Tracheal epithelial cell (primary cell): ENCODE measurements at places on chromosomes 1 and 21. TPM values are rescaled to one million over a fixed set of nuclear protein-coding genes. Genes with fewer than 3 reads are reported as not detected.

Gene HSD3B1
- total RNA-seq: not detected in 2 replicates

Gene FAM110D
- total RNA-seq: under 0.01 TPM in 1 of 2 replicates, not detected in the other

Gene MEX3A
- total RNA-seq: 1.9 and 6.5 TPM in 2 replicates

Gene ZNF593OS
- total RNA-seq: not detected in 2 replicates

Gene GBP6
- 21.7 and 38.6 TPM in 2 replicates for total RNA-seq

Gene MYOM3
- total RNA-seq: 0.21 and 1.4 TPM in 2 replicates

Gene TDRD5
- under 0.01 TPM in 2 replicates for total RNA-seq

Gene OR14K1
- total RNA-seq: not detected in 2 replicates

Gene CD101
- total RNA-seq: 0.48 and 1.3 TPM in 2 replicates

Gene SLAMF7
- total RNA-seq: 1.9 and 3.4 TPM in 2 replicates

Gene MAP3K21
- total RNA-seq: 10.1 and 12.4 TPM in 2 replicates

Gene GOLPH3L
- total RNA-seq: 11.6 and 11.7 TPM in 2 replicates

Gene PRAMEF18
- total RNA-seq: not detected in 2 replicates

Gene DRAXIN
- under 0.01 TPM in 1 of 2 replicates, not detected in the other for total RNA-seq

Gene TTC24
- total RNA-seq: not detected in 2 replicates

Gene RGS8
- not detected in 2 replicates for total RNA-seq

Gene HP1BP3
- 153 and 163 TPM in 2 replicates for total RNA-seq

Gene GBP5
- total RNA-seq: 1.2 TPM in 1 of 2 replicates, not detected in the other

Gene G0S2
- 163 and 658 TPM in 2 replicates for total RNA-seq

Gene SLC45A1
- 0.24 and 0.85 TPM in 2 replicates for total RNA-seq

Gene PTCH2
- not detected in 2 replicates for total RNA-seq
